Left renal pelvis (tissue), 4 donors: ENCODE measurements at places on chromosomes 4 and X.
A peak's percentile ranks its signal among the peaks of the same experiment; 100 is the strongest.

GRCh38 chrX:44747317-44747716 is 96.5 kb upstream of the DUSP21 start:
- DNase-seq = no peak

GRCh38 chr4:113614414-113614813 is 147.1 kb downstream of the CAMK2D start:
- DNase-seq = no peak

DNA sequence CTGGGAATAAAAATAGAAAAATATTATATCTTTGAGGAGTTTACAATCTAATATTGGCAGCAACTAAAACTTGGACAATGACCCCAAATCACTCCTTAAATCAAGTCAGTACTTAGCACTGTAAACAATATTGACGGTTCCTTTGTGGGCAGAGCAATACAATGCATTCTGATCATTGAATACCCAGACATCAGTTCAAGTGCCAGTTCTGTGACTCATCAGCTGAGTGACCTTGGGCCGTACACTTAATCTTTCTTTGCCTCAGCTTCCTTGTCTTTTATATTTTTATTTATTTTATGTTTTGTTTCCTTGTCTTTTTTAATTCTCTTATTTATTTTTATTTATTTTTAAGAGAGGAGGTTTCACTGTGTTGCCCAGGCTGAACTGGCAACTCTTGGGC is 112.2 kb upstream of the ANXA3 start:
- no peak for DNase-seq

GRCh38 chr4:169307576-169307975 is 36.8 kb upstream of the SH3RF1 start:
- DNase-seq = no peak

- DNase-seq = no peak
Measured at GRCh38 chr4:72484981-72485380, 84.0 kb downstream of the ADAMTS3 start.

DNA sequence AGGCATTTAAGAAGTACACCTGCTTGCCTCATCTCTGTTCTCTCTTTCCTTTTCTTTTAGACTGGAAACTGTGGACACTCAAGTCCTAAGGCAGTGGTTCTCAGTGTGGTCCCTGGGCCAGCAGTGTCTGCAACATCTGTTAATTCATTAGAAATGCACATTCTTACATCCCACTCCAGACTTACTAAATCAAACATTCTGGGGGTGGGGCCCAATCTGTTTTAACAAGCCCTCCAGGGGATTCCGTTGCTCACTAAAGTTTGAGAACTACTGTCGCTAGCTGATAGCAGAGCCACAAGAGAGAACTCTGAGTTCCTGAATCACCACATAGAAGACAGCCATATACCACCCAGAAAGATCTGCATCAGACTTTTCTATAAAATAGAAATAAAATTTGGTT is 430.6 kb downstream of the BCOR start:
- no peak for DNase-seq

- peak; percentile 22 for DNase-seq
Measured at GRCh38 chr4:100190643-100191600, 654 bp upstream of the DDIT4L start.

DNA sequence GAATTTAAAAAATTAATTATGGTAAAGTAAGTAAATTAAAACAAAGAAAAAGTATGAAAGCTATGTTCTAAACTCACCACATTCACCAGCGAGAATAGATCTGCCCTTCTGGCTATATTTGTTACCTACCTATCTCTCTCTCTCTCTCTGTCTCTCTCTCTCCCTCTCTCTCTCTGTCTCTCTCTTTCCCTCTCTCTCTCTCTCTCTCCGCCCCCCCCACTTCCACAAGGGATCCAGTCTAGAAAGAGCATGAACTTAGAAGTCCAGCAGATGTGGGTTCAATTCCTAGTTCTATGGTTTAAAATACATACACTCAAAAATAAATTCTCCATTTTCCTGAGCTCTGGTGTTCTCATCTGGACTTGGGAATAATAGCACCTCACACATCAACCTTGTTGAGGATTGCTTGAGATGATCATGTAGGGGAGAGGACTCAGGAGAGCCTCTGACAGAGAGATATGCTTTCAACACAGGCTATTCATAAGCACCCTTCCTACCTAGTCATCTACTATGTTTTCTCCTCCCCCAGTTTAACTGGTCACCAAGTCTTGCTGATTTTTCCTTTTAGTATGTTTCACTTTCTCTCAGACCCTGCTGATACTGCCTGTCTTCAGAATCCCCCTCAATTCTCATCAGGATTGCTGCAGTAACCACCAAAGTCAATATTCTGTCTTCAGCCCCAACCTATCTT is 64.7 kb downstream of the SLC7A11 start:
- no peak for DNase-seq

- no peak for DNase-seq
Measured at GRCh38 chr4:73869130-73870055, at the start of gene CXCL1. Gene CXCL1, plus strand, starts transcription at chr4:73869393. Its CDS starts 78 bp downstream, at chr4:73869471.

DNA sequence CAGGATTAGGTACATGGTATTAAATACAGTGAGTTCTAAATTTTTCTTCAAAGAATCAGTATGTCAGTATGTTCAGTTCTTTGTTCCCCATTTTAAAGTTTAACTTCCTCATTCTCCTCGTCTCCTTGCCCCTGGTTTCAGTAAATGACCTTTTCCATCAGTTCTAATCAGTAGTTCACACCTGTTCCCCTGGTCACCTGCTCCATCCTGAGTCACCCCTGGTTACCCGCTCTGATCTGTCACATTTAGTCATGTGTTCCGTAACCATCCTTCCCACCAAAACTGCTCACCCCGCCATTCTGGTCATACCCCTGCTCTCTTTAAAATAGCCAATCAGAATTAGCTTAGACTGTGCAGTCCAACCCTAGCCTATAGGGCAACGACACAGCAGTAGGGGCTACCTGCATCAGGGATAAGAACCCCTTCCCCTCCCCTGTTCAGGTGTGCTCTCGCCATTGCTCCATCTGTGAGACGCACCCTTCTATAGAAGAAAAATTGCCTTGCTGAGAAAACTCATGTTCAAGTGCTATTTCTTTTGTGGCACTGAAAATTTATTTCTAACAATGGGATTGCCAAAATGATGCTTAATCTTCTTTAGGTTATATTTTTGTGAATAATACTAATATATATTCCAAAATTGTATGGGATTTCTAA is 181.3 kb downstream of the OR13H1 start:
- no peak for DNase-seq

DNA sequence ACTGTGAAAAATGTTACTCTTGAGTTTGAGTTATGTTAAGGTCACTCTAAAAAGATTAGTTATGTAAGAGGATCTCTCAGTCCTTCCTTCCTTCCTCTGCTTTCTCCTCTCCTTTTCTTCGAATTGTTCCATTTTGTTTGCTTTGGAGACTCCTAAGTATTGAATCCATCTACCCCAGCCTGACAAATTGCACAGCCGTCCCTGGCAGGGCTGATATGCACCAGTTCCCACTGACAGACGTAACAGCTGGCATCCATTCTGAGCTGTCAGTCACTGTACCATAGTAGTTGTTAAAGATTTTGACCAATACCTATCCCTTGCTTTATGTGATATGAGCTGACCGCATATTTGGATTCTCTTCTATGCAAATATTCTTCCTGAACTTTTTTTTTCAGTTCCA is 210.7 kb upstream of the IGFBP7 start:
- DNase-seq = no peak

GRCh38 chr4:102546635-102547034 is 45.5 kb downstream of the NFKB1 start:
- no peak for DNase-seq

DNA sequence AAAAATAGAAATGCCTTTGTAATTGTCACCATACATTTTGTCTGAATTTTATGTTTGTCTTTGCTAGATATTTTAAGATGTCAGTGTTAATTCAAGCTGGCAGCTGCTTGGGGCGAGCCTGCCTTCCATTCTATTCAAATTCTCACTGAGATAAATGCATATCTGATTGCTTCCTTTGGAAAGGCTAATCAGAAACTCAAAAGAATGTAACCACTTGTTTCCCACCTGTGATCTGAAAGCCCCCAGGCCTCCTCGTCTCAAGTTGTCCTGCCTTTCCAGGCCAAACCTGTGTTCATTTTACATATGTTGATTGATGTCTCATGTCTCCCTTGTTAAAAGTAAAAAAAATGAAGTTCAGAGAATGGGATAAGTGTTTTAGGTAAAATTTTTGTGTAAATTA is 318.7 kb upstream of the TECRL start:
- no peak for DNase-seq
